ENCODE measurements at places on chromosomes 16 and 17.

DNA sequence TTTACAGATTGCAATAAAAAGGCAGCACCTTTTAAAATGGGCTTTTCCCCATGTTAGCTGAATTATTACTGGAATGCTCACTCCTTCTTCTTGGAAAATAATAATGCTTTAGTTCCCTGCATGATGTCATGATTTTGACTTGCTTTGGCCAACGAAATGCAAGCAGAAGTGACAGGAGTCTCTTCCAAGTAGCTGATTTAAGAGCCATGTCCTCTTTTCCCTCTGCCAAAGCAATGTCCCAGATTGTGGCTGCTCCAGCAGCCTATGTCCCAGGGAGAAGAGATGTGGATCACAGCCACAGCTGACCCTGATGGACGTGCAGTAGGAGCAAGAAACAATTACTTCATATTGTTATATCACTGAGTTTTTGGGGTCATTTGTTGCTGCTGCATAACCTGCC lies 246.6 kb downstream of the HAPSTR1 start:
- ATAC-seq, result no peak

DNA sequence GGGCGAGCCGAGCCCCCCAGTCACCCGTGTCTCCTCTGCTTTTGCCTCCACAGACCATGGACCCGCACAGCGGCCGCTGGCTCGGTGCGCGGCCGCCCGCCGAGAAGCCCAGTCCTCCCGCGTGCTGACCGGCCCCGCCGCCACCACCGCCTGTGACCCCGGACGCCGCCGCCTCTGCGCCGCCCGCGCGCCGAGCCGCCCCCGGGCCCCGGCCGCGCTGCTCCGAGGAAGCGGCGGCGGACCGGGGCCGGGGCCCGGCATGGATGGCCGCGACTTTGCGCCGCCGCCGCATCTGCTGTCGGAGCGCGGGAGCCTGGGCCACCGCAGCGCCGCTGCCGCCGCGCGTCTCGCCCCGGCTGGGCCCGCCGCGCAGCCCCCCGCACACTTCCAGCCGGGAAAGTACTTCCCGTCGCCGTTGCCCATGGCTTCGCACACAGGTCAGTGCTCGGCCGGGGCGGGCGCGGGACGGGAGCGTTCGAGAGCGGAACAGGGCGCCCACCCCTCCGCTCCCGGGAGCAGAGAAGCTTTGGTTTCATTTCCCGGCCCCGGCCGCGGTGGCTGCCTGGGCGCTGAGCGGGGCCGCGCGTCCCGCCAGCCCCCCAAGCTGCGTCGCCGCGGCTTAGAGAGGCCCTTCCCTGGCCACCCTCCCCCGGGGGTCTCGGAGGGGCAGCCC lies 4.4 kb downstream of the BAHCC1 start:
- ATAC-seq, result no peak

DNA sequence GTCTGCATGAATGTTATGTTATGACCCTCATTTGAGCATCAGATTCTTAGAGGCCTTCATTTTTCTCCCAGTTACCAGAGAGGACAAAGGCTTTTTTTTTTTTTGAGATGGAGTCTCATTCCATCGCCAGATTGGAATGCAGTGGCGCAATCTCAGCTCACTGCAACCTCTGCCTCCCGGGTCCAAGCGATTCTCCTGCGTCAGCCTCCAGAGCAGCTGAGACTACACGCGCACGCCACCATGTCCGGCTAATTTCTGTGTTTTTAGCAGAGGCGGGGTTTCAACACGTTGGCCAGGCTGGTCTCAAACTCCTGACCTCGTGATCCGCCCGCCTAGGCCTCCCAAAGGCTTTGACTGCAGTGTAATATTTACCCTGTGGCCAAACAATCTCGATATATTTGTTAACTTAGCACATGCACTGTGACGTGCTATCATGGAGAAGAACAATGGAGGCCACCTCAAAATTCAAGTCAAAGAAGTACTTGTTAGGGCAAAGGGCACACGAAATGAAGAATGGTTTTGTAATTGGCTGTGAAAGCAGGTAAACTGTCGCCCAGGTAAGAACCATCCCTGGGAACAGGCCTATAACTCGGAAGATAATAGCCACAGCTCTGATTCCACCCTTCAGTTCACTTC lies 303.4 kb downstream of the SLC39A11 start:
- no peak for ATAC-seq

DNA sequence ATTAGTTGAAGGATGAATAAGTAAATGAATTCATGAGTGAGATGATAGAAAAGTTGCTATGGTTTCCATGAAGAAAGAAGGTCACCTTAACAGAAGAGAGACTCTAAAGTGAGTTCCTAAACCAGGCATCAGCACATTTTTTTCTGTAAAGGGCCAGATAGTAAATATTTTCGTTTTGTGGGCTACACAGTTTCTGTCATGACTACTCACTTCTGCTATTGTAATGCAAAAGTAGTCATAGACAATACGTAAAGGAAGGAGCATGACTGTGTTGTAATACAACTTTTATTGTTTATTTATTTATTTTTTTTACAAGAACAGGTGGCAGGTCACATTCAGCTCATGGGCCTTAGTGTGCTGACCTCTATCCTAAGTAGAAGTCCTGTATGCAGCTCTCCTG lies 426.1 kb upstream of the DYNLRB2 start:
- no peak for ATAC-seq

- ATAC-seq, result peak; percentile 2
Measured at GRCh38 chr17:77957235-77957856, 1.2 kb upstream of the TNRC6C start.

DNA sequence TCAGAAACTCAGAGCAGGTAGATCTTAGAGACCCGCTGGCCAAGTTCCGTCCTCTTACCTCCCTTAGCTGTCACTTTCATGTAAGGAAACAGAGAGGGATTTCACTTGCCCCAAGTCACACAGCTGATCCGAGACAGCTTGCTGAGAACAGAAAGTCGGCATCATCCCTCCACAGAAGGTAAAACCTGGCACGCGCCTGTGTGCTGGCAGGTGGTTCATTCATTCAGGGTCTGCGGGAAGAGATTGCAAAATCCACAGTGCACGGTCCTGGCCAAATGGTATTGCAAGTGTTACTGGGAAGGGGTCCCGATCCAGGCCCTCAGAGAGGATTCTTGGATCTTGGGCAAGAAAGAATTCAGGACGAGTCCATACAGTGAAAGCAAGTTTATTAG lies 139.4 kb upstream of the RPH3AL start:
- ATAC-seq, result no peak

DNA sequence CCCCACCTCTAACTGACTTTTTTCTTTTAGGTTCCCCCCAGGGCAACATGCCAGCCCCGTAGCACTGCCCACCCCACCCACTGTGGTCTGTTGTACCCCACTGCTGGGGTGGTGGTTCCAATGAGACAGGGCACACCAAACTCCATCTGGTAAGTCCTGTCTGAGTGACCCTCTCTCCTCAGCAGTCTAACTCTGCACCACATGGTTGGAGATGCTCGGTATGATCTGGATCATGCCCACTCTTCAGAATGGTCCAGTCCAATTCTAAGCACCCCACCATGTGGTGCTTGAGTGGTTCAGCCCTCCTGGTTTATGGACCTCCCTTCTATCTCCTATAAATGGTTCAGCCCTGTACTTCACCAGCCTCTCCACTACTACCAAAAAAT lies 5.9 kb downstream of the KDM6B start:
- ATAC-seq, result no peak

DNA sequence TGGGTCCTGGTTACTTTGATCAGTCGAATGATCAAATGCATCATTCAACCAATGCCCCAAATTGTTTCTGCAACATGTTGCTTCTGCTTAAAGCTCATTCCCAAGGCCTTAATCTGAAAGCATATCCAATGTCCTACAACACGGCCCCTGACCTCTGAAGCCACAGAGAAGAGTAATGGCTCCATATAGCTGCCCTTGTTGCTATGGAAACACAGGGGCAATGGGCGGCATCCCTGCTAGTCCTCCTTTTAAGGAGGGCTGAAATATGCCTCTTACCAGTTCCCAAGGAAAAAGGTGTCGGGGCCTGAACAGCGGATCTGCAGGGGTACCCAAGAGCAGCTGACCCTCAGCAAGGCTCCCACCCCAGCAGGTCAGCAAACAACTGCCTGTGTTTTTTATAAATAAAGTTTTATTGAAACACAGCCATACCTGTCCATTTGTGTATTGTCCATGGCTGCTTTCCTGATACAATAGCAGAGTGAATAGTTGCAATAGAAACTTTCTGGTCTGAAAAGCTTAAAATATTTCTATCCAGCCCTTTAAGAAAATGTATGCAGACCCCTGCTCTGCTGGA lies 210.4 kb downstream of the XYLT1 start:
- no peak for ATAC-seq

- no peak for ATAC-seq
Measured at GRCh38 chr16:46607529-46607928, 13.7 kb downstream of the SHCBP1 start.

DNA sequence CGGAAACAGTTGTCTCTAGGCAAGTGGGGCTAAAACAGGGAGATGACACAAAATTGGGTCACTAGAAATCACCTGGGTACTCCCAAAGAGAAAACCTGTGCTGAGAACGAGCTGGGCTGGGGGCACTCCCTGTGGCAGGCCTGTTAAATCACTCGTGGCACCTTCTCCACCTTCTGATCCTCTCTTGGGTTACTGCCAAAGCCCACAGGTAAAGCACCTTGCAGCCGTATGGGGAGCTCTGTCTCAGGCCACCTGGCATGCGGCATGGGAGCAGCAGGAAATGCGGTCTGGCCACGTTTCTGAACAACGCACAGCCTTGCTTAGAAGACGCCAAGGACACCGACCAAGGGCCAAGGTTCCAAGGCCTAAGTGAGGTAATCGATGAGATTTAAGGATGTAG lies 21.5 kb upstream of the ICAM2 start:
- ATAC-seq, result peak; percentile 76

DNA sequence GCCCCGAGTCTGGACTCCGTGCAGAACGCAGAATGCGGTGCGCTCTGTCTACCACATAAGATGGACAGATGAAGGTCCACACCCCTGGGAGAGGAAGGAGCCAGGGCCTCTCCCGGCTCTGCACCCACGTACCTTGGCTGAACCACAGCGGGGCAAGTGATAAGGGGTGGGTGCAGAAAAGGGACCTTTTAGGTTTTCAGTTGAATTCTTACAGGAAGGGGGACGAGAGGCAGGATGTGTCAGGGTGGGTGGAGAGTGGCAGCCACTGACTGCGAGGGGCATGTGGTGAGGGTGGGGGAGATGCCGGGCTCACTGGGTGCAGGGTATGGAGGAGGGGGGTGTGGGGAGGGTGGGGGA lies 372 bp downstream of the CD300A start:
- no peak for ATAC-seq

GRCh38 chr17:42135664-42136653 lies 13.4 kb downstream of the HSPB9 start:
- no peak for ATAC-seq

GRCh38 chr17:37816950-37817349 lies 72.1 kb upstream of the HNF1B start:
- ATAC-seq, result no peak
